ENCODE measurements at places on chromosomes 5 and 9.

- no peak for DNase-seq
Observed at GRCh38 chr5:152523964-152524363, 118.9 kb upstream of the NMUR2 start.

GRCh38 chr5:175214152-175214551 is 229.8 kb downstream of the DRD1 start:
- DNase-seq, result no peak

DNA sequence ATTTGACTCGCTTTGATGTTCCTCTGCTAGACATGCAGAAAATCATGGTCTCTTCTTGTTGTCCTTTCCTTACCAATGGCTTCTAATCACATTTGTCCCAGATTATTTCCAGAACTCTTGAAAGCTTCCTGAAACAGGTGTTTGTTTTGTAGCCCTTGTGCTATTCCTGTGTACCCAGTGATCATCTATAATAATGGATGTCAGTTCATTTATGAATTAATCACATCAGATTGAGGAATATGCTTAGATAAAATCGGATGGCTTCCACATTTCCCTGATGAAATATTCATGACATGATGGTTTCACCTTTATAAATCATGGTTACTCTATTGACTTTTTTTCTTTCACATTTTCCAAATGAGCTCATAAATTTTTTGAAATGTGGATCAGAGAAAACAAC is 359.0 kb upstream of the DMAC1 start:
- no peak for DNase-seq

GRCh38 chr9:15524845-15525455 is 14.2 kb upstream of the PSIP1 start:
- DNase-seq, result no peak

GRCh38 chr5:39430461-39430860 is 5.7 kb upstream of the DAB2 start:
- no peak for DNase-seq

DNA sequence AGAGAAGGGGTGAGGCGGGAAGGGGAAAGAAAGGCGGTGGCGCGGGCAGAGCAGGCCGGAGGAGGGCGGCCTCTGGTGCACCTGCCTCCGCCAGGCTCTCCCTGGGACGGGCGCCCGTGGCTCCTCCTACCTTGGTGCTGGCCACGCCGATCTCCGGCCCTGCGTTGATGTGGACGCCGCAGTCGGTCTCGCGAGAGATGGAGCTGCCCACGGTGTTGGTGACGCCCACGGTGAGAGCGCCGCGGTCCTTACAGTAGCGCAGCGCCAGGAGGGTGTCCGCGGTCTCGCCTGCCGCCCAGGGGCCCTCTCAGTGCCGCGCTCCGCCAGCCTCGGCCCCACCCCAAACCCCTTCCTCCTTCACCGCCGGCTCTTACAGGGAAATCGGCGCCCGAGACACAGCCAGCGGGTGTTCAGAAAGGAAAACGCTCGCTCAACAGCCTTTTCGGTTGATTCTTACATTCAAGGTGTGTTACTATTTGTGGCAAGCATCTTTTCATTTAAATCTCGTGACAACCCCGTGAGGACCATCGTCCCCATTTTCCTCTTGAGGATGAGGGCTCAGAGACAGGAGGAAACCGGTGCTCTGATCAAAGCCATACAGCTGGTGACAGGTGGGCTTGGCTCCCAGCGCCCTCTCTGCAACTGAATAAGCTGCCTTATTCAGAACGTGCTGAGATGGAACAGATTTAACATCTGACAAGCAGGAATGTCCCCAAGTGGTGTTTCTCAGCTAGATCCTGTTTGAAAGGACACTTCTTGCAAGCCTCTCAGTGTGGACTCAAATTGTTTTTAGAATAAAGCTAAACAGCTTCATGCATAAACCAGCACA is 22.0 kb upstream of the MAPK9 start:
- peak; percentile 69 for DNase-seq

DNA sequence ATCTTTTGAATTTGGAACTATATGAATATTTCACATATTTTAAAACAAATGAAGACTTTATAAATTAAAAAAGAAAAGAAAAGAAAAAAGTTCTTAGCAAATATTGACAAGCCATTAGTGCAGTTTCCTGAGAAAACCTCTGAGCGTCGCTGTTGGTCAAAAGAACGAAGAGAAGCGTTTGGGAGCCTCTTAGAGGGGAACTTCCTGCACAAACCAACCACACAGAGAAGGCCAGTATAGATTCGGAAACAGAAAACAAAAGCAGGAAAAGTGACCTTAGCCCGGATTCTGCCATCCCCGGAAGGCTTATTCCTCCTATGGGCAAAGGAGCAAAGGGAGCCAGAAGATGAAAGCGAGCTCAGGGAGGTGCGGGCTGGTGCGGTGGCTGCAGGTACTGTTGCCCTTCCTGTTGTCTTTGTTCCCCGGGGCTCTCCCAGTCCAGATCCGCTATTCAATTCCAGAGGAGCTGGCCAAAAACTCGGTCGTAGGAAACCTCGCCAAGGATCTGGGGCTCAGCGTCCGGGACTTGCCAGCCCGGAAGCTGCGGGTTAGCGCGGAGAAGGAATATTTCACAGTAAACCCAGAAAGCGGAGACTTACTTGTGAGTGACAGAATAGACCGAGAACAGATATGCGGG is at the start of gene PCDHGB2:
Gene PCDHGB2, plus strand, starts transcription at position 205 of the 637 bp plus-strand sequence. Its CDS starts 142 bp downstream, at position 347.
- no peak for DNase-seq

DNA sequence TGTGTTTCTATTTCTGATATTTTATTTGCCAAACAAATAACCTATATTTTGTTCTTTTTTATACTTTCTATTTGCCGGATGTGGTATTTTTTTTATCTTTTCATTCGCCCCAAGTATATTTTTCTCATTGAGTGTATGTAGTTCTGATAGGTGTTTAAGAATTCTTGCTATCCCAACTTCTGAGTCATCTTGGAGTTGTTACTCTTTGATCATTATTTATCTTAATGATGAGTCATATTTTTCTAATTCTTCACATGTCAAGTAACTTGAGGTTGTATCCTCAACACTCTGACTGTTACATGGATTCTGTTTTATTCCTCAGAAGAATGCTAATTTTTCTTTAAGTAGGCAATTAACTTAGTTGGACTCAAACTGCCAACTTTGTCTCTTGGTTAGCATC is 498.1 kb downstream of the TLE1 start:
- no peak for DNase-seq

- no peak for DNase-seq
Observed at GRCh38 chr5:6732634-6733410, 19.6 kb downstream of the TENT4A start.

- DNase-seq, result no peak
Observed at GRCh38 chr5:113487781-113488644, at the start of gene MCC. TSS of gene MCC (minus strand) at chr5:113488453.

- no peak for DNase-seq
Observed at GRCh38 chr5:161713042-161713441, 27.5 kb downstream of the GABRA6 start.

DNA sequence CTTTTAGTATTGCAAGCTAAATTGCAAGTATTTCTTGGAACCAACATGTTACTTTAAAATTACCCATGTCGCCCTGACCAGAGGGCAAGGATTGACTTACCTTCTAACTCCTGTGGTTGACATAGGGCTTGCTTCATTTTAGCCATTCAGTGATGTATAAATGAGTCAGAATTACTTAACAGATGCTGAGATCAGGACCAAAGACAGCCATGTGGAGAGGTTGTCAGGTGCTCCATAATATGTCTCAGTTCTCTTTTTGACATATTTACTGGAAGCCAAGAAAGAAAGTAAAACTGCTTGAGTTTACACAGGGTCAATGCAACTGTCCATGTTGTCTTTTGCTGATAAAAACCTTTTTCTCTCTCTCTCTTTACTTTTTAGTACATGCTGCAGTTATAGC is 33.2 kb downstream of the F2RL2 start:
- no peak for DNase-seq

DNA sequence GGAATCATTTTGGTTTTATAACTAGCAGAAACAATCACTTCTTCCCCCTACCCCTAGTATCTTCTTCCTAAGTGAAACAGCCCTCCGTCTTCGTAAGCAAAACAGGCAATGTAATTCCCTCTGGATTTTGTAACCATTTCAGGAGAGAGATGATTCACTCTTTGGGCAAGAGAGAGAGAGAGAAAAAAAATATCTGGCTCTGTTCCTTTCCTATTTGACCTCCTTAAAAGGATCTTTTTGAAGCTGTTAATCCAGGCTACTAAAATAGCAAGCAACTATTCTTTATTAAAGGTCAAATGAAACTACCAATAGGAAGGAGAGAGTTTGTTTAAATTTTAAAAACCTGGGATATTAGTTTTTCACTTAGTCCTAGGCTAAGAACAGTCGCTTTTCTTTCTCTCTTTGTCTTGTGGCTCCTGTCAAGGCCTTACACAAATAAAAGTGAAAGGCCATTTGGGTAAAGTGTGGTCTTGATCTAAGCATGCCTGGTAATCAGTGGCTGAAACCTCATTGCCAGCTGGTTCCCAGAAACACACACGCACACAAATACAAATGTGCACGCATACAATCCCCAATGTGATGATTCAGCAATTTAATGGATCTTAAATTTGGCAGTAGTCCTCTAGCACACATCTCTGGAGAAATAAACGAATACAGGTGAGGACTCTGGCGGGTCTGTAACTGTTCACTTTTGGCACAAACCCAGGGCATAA is 70.2 kb downstream of the PRUNE2 start:
- DNase-seq, result no peak

- DNase-seq, result no peak
Observed at GRCh38 chr9:98951967-98952366, 8.3 kb downstream of the COL15A1 start.

- DNase-seq, result no peak
Observed at GRCh38 chr5:52801329-52801728, 13.6 kb downstream of the ITGA1 start.

DNA sequence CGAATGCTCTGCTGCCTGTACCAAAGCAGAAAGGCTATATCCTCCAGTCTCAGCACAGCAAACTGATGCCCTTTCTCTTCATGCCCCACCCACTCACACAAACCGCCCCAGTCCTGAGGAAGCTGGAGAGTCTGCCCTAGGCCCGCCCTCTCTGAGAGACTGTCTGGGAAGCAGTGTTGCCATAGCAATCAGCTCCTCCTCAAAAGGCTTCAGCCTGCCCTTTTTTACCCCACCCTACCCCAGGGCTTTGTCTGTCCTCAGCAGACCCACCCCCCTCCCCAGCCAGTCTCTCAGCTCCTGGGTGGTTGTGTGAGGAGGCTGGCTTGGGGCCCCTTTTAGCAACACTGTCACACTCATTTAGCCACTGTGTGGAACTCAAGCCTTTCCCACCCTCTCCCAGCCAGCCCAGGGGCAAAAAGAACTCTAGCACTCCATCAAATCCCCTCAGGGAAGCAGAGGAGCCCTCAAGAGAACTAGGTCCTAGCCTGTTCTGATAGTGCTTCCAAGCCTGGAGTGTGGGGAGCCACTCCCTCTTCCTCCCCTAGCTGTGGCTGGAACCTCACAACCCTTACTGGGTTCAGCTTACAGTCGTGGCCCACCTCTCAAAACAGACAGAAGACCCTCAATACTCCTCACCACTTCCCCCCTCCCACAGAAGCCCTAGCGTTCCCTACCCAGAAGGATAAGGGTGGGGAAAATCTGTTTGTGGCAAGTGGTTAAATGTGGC is 1.4 kb downstream of the ATOSB start:
- DNase-seq, result no peak

- DNase-seq, result no peak
Observed at GRCh38 chr9:80449513-80449912, 877.7 kb downstream of the TLE4 start.

GRCh38 chr5:175880797-175881312 is 9.5 kb downstream of the CPLX2 start:
- no peak for DNase-seq

GRCh38 chr5:160450164-160450932 is 28.7 kb downstream of the PTTG1 start:
- no peak for DNase-seq

DNA sequence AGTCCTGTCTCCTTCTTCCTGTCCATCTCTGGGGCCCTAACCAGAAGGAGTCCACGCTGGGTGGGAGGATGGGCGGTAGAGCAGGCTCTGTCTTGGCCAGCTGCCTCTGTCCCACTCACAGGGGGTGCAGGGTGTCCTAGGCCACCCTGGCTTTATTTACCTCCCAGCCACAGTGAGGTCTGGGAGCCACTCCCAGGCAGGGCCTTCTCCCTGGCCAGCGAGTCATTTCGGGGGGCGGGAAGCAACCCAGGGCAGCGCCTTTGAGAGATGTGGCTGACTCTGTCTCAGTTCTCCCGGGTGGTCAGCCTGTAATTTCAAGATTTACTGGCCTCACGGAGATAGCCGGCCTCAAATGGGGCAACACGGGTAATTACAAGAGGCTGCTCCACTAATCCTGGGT is 67.4 kb upstream of the PTCH1 start:
- no peak for DNase-seq

GRCh38 chr9:136671646-136672430 is 9.1 kb downstream of the EGFL7 start:
- no peak for DNase-seq

DNA sequence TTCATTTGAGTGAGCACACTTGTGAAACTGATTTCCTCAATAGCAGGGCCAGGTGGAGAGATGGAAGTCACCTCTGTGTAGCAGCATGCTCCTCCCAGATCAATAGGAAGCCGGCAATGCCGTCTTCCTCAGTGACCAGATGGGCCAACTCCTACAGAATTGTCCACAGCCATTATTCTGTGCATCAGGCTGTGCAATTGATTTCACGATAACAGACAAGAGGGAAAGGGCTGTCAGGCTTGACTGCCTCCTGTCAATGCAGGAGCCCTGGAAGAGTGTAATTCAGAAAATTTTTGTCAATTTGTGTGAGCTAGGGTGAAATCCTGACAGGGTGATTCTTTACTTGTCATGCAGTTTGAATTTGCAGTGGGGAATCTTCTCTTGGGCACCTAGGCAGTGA is 838.4 kb upstream of the NUDT12 start:
- DNase-seq, result no peak

- DNase-seq, result no peak
Observed at GRCh38 chr9:4375424-4376200, 75.7 kb upstream of the GLIS3 start.

DNA sequence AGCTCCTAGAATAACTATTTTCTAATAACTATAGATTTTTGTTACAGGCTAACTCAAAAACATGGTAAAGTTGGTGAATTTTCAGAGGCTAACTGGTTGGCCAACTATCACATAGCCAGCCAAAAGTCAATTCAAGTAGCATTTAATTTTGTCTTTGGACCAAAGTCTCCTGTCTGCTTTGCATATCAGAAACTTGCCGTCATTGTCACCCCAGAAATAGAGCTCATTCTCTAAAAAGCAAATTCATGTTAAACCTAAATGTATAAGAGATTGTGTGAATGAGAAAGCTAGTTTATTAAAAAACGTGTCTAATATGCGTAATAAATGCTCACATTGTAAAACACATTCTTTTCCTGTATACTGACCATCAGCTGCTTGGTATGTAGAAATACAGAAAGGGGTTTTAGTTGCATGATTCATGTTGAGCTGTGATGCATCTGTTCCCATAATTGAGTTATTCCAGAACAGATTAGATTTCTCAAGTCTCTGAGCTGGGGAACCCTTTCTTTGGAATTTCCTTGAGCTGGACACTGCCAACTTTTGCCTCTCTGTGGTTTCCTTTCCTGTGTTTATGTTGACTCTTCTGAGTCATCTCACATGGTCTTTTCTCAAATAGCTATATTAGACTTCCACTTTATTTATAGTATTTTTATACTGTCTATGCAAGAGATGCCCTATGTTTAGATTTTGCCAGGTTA is 7.3 kb downstream of the SRFBP1 start:
- no peak for DNase-seq

GRCh38 chr9:123469282-123469681 is 113.3 kb downstream of the CRB2 start:
- no peak for DNase-seq

Measured in stimulated activated CD4-positive, alpha-beta T cell treated with anti-CD3 and anti-CD28 coated beads, Interleukin-1b, Interleukin-23, amount 100 ng/mL, for 24 hours (primary cell).